ENCODE measurements at places on chromosomes 5 and 9.

GRCh38 chr9:129835860-129836223 lies 584 bp downstream of the USP20 start:
- DNase-seq = no peak

GRCh38 chr9:116859763-116860162 lies 172.7 kb downstream of the TRIM32 start:
- no peak for DNase-seq

- DNase-seq = no peak
These were observed 1.8 kb upstream of the ASB6 start for GRCh38 chr9:129643706-129644105.

GRCh38 chr5:143870871-143871632 lies 59.1 kb downstream of the HMHB1 start:
- no peak for DNase-seq

DNA sequence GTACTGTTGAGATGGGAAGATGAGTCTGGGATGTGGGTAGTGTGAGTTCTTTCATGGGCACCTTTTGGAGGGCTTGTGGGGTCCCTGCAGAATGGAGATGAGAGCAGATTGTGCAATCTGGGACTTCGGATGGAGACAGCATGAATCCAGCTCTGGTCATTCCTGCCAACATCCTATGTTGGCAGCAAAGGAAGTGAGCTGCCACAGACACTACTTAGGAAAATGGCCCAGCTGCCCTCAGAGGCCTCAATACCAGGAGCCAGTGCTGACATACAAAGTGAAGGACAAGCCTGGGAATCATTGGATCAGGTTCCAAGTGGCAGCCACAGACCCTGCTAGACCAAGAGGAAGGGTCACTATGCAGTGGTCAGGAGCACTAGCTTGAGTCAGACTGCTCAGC lies 402.8 kb downstream of the CDK5RAP2 start:
- DNase-seq = no peak

GRCh38 chr9:27535701-27536118 lies 6.1 kb upstream of the MOB3B start:
- no peak for DNase-seq

DNA sequence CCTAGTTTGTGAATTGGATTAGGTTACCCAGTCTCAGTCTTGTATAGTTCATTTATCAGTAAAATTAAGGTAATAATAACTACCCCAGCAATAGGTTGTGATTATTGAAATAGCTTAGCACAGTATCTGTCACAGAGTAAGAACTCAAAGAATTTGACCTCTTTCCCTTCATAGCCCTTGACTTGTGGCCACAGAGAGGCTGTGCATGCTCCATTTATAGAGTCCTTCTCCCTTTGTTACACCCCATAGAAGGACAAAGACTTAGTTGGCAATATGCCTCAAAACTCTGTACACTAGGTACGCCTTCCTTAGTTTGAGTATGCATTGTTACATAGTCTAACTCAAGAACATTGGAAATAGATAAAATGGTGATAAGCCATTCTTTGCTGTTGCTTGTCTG lies 257.2 kb downstream of the KCTD16 start:
- DNase-seq = no peak

DNA sequence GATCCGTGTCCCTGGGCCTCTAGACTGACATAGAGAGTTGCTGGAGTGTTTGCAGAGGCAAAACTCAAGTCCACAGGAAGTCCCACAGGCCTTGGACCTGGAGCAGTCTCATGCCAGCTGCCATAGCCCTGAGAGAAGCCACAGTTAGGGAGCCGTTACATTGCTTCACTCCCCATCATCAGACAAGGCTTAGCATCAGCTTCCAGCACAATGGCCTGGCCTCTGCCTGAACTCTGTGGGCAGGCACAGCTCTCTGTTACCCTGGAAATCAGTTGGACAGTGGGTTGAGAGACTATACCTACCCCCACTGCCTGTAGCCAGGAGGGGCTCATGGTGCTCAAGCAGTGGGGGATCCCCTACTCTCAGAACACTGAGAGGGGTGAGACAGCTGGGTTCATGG lies 16.2 kb upstream of the C9orf72 start:
- no peak for DNase-seq

- DNase-seq = no peak
These were observed 29.4 kb downstream of the PNPLA7 start for GRCh38 chr9:137520614-137521404.

DNA sequence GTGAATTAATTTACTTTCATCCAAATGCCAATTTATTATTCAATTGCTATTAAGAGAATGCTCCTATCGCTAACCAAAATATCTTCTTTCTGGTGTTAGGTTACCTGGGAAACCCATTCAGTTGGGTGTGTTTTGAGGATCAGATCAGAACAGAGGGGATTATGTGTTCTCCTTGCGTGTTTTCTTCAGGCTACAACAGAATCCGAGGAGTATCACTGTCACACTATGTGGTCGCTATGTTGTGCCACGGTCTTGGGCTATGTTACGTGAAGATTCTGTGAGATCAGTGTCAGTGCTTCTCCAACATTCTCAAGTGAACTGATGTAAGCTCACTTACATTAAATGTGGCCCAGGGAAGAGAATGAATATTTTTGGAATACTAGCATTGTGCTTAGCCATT lies 39.0 kb downstream of the ADCY2 start:
- no peak for DNase-seq

GRCh38 chr9:116605060-116605459 lies 82.0 kb upstream of the TRIM32 start:
- DNase-seq = no peak

DNA sequence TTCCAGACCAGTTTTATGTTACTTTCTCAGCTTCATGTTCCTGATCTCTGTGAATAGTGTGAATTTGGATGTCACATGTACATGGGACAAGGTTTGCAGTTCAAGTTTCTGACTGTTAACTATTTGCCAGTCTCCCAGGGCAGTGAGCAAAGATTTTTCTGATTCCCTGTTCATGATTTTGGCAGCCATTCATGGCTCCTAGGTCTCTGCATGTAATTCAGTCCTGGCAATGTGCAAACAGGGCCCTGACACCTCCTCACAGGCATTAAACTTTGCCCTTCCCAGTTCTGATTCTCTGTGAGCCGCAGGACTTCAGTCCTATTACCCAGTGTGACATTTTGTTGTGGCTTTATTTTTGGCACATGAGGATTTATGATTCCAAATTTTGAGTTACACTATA lies 349.7 kb downstream of the ARRDC3 start:
- no peak for DNase-seq

GRCh38 chr5:138770977-138771376 lies 17.8 kb downstream of the CTNNA1 start:
- DNase-seq = no peak

DNA sequence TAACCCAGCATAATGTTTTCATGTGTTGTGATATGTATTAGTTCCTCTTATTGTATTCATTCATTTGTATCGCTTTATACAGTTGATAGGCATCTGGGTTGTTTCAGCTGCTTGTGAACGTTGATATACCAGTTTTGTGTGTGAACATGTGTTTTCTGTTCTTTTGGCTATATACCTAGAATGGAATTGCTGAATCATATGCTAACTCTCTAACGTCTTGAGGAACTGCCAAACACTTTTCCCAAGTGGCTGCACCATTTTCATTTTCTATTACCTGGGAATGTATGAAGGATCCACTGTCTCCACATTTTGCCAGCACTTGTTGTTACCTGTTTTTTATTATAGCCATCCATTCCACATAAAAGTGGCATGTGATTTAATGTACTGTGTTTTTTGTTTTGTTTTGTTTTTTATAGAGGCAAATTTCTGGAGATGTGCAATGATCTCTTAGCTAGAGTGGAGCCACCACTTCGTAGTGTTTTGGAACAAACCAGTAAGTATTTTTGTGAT lies 34.6 kb downstream of the HSPA4 start:
- DNase-seq = no peak

DNA sequence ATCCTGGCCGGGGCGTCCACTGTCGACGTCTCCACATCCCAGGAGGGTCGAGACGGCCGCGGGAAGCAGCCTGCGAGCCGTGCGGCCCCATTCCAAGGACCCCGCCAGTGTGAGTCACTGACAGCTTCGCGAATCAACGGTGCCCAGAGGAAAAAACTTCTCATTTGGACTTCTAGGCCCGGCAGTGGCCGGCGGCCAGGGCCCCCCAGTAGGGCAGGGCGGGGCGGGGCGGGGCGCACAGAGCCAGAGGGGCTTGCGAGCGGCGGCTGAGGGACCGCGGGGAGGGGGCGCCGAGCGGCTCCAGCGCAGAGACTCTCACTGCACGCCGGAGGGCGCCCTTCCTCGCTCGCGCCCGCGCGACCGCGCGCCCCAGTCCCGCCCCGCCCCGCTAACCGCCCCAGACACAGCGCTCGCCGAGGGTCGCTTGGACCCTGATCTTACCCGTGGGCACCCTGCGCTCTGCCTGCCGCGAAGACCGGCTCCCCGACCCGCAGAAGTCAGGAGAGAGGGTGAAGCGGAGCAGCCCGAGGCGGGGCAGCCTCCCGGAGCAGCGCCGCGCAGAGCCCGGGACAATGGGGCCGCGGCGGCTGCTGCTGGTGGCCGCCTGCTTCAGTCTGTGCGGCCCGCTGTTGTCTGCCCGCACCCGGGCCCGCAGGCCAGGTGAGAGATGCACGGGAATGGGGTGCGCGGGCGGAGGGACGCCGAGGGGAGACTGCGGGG lies at the start of gene F2R:
F2R (plus strand) TSS at position 391 of the 720 bp plus-strand sequence; CDS start at position 573, 182 bp downstream.
- peak; percentile 21 for DNase-seq

DNA sequence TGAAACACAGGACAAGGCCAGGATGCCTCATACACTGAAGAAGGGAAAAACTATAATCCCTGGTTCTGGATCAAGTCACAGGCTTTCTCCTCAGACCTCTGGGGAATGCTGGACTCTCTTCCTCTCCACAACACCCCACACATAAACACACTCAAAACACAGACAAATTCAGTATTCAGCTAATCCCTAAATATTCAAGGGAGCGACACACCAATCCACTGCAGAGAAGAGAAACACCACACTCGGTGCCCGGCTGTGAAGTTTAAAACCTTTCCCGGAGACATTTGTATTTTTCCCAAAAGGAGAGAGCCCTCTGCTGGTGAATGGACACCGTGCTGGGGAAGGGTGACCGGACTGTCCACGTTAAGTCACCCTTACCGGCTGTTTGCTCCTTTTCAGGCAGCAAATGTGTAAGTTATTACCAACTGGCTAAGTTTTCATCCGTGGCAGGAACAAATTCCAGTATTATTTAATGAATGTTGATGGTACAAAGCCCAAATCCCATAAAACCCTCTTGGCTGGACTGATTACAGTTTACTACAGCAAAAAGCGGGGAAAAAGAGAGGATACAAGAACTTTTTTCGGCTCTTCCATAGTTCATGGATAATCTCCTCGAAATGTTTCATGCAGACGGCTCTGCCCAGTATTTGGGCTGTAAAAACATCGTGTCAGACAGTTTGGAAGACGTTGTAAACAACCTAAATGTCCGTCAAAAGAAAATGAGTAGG lies 130.9 kb upstream of the SLC30A5 start:
- peak; percentile 1 for DNase-seq

DNA sequence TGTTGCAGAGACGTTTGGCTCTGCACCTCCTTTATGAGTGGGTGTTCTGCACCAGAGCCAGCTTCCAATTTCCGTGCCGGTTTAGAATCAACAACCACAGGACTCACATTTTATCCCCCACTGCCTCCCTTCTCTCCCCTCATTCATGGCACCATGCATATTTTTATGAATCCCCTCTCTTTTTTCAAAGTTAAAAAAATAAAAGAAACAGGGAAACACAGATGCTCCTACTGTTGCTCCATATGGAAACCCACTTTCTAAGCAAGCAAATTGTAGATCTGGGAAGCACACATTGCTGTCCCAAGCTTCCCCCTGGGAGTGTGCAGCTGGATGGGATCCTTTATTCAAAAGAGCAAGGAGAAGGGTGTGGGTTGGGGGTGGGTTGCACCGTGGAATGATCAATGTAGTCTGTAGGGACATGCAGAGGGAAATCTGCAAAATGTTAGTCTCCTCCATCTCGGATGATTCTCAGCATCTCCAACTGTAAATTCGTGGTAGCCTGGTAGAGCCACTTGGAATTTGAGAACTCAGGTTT lies 410.0 kb upstream of the ADAMTSL1 start:
- no peak for DNase-seq

GRCh38 chr9:113349445-113350094 lies at the start of gene BSPRY:
BSPRY (plus strand) TSS chr9:113349541; CDS start chr9:113349580, 39 bp downstream.
- DNase-seq = no peak

GRCh38 chr5:138077064-138077696 lies 6.7 kb upstream of the WNT8A start:
- DNase-seq = peak; percentile 15

DNA sequence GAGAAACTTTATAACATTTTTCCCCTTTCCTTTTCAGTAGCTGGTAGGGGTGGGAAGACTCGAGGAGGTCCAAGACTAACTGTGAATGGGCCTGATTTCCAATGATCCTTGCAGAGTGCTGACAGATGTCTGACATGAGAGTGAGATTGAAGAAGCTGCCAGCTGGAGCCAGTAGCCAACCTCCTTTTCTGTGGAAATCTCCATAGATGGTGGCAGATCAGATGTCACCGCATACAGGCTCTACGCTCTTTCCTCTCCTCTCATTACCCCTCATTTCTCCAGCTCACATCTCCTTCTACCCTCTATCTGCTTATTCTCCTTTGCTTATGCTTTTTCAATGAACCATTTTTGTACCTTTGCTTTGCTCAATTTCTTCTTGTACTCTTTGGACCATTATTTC lies 395.2 kb upstream of the TNC start:
- DNase-seq = no peak

DNA sequence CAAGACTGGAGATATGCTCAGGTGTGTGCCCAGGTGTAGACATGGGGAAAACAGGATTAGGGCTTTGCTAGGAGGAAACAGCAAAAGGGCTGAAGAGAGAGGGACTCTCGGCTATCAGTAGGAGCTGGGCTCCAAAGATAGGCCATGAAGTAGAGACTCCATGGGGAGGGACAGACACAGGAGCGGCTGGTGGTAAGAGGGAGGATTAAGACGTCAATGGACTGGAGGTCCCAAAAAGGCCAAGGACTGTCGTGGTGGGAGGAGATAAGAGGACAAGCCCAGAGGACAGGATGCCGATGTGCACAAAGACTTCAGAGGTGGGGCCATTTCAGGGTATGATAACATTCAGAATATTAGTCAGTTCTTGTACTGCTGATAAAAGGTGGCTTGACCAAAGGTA lies 93.1 kb downstream of the SAXO1 start:
- DNase-seq = no peak

DNA sequence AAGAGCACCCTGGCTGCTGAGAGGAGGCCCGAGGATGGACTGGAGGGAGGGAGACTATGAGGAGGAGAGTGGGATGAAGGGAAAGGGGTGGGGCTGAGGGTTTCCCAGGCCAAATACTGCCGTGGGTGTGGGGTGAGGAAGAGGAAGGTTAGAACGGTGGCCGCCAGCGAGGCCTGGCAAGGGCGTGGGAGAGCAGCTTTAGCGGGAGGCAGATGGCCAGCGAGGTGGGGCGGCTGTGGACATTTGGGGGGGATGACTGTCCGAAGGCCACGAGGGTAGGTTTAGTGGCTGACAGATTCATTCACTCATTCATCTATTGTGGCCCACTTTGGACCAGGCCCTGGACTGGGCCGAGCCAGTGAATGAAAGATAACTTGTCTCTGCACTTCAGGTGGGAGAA lies 47.8 kb upstream of the NEURL1B start:
- DNase-seq = no peak

- no peak for DNase-seq
These were observed 1.5 kb upstream of the PTPRD start for GRCh38 chr9:10614196-10614800.

Data from activated CD4-positive, alpha-beta T cell treated with anti-CD3 and anti-CD28 coated beads for 24 hours (primary cell).